ENCODE measurements at places on chromosomes 7 and 10.
A peak's percentile ranks its signal among the peaks of the same experiment; 100 is the strongest.

GRCh38 chr10:17685233-17685840, 41.4 kb downstream of the STAM start:
- no peak for DNase-seq

DNA sequence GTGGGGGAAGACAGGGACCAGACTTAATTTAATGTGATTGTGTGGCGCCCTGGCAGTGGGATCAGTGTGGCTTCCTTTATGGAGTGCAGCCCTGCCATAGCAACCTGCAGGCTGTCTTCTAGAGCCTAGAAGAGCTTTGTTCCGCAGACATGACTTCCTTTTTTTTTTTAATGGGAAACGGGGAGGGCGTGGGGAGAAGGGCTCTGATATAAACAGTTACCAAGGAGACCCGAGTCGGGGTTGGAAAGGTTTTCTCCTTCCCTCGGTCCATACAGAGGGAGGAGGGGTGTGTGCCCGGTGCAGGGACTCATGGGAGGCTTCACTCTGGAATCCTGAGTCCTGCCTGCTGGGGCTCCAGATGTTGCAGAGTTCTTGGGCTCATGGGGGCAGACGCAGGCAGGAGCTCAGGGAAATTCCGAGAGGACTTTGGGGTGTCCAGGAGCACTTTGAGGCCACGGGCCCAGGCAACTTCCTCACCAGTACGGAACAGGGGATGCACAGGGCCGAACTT, 26.9 kb downstream of the TMEM120A start:
- no peak for DNase-seq

DNA sequence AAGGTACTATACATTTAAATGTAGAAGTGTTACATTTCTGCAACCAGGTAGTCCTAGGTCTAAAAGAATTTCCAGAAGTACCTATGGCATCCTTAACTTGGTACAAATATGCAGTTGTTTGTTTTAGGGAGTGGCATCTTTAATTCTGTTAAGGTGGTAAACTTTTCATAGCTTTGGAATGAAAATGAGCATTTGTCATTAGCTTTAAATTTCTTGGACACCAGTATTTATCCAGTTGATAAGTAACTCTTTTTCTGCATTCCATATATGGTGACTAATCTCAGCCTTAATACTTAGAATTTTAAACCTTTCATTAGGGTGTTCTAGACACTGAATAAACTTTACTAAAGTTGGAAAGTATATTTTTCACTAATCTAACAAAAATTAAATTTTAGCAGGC, 10.8 kb downstream of the SLF2 start:
- DNase-seq = no peak

GRCh38 chr7:90655566-90655965, 59.4 kb downstream of the CDK14 start:
- DNase-seq = no peak

GRCh38 chr10:57142925-57143576, 782.0 kb upstream of the ZWINT start:
- DNase-seq = peak; percentile 42

- DNase-seq = no peak
Measured at GRCh38 chr10:95325863-95326262, 35.1 kb upstream of the PDLIM1 start.

DNA sequence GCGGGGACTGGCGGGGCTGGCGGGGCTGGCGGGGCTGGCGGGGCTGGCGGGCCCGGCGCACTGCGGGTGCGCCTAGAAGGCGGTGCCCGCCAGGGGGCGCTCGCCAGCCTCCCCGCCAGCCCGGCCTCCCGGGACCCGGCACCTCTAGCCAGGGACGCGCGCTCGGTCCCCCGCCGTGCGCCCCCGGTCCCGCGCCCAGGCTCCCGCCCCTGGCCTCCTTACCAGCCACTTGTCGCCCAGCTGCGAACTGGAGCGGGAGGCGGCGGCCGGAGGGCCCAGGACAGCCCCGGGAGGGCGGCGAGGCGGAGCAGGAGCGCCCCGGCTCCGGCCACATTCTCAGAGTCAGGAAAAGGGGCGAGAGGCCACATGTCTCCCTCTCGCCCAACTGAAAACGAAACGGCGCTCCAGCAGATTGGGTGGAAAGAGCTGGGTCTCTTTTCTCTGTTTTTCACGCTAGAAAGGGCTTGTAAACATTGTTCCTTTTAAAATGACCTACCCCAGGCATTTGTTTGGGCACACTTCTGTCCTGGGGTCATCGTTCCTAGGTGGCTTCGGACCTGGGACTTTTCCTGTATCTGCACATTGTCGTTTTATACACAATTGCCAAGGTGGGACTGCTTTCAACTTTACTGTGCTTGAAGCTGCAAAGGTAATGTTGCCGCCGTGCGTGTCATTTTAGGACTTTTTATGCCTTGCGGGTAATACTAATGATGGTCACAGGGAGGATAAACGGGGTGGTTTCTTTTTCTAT, 378 bp upstream of the PRKCQ start:
- DNase-seq = peak; percentile 88

GRCh38 chr10:131944412-131944811, 37.3 kb downstream of the BNIP3 start:
- no peak for DNase-seq

- no peak for DNase-seq
Measured at GRCh38 chr7:128692623-128693270, 20.7 kb downstream of the GARIN1A start.

DNA sequence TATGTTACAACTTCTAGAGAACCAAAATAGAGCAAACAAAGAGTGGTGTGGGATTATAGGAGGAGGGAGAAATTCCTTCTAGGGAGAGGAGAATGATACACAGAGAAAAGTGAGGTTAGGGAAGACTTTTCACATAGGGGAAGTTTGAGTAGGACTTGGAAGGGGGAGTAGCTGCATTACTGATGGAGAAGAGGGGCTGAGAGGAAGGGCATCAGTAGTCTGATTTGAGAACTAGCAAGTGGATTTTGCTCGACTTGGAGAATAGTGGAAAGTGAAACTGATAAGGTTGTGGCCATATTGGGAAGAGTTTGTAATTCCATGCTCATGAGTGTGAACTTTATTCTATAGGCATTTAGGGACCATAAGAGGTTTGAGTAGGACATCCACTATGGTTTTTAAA, 6.1 kb downstream of the NRF1 start:
- no peak for DNase-seq

GRCh38 chr7:92832534-92833023, 3.8 kb downstream of the CDK6 start:
- no peak for DNase-seq

GRCh38 chr7:33420311-33420940, 291.1 kb downstream of the BBS9 start:
- no peak for DNase-seq

DNA sequence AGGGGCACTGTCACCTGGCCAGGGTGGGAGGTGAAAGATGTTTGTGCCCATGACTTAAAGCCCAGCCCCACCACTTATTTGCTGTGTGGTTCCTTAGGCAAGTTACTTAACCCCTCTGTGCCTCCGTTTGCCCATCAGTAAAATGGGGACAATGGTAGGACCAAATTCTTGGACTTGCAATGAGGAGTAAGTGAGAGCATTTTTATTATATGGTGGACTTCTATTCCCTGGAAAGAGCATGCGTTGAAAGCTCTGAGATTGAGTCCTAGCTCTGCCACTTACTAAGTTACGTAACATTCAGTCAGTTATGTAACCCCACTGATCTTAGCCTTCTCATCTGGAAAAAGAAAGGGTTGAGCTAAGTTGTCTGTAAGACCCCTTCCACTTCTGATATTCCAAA, 18.8 kb downstream of the VSIR start:
- DNase-seq = no peak

DNA sequence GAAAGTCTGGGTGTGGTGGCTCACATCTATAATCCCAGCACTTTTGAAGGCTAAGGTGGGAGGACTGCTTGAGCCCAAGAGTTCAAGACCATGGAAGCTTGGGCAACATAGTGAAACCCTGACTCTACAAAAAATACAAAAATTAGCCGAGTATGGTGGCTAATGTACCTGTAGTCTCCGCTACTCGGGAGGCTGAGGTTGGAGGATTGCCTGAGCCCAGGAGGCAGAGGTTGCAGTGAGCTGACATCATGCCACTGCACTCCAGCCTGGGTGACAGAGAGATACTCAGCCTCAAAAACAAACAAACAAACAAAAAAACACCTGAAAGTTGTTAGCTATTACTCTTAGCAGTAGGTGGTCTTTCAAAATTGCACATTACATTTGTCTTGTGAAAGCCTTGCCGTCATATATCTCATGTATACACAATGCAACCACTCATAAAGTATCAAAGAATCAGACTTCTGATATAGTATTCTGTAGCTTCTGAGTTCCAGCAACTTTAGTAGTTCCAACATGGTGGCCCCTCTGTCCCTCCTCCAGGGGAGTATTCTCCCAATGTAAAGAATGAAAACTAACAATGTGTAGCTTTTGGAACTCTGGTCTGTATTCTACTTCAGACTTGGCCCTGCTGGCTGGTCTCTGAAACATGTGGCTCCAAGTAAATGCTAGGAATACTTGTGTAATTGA, 101.5 kb downstream of the ZNF92 start:
- no peak for DNase-seq

GRCh38 chr7:30553141-30553540, 41.5 kb upstream of the GARS1 start:
- DNase-seq = no peak

GRCh38 chr10:114181971-114182370, 2.8 kb downstream of the TDRD1 start:
- DNase-seq = peak; percentile 23

DNA sequence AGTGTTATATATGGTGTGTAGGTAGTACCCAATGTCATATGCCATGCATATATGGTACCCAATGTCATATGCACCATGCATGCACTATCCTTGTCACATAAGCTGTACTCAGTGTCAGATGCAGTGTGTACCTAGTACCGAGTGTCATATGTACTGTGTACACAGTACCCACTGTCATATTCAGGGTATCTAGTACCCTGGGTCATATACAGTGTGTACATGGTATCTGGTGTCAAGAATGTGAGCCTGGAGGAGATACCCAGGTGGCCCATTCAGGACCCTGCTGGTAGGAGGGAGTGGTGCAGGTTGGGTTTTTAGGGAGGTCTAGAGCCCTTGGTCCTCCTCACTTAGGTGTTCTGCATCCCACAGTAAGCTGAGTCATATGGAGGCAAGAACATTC, 1.8 kb downstream of the ZMYND11 start:
- DNase-seq = peak; percentile 57

GRCh38 chr10:65622608-65623007, 1303.2 kb upstream of the LRRTM3 start:
- DNase-seq = no peak

DNA sequence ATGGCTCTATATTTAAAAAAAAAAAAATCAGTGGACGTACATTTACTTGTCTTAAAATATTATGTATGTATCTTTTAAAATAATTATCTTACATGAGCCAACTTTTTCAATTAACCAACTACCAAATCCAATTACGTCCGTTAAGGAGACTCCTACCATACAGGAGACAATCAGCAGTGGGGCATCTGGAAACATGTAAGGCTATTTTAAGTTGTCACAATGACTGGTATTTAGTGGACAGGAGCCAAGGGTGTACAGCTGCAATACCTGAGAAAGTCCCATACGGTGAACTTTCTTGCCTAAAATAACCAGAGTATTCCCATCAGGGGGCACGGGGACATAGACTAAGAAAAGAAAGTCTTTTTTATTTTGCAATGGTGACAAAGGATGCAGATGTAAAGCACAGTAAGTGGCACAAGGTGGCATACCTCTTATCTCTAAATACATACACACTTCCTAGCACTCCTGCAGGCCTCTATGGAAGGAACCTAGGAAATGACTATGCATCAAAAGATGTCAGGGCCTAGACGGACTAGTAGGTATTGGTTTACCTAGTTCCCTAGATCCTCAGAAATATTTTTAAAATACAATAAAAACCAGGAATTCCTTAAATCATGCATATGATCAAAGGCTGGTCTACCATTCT, 16.0 kb upstream of the TLL2 start:
- DNase-seq = no peak

GRCh38 chr7:100962537-100962936, 6.8 kb upstream of the MUC12 start:
- DNase-seq = no peak

- no peak for DNase-seq
Measured at GRCh38 chr10:78044179-78044578, 10.5 kb downstream of the RPS24 start.
